ENCODE measurements at places on chromosomes 5 and 9.

GRCh38 chr9:113255438-113255837 lies 19.9 kb downstream of the CDC26 start:
- DNase-seq: no peak

DNA sequence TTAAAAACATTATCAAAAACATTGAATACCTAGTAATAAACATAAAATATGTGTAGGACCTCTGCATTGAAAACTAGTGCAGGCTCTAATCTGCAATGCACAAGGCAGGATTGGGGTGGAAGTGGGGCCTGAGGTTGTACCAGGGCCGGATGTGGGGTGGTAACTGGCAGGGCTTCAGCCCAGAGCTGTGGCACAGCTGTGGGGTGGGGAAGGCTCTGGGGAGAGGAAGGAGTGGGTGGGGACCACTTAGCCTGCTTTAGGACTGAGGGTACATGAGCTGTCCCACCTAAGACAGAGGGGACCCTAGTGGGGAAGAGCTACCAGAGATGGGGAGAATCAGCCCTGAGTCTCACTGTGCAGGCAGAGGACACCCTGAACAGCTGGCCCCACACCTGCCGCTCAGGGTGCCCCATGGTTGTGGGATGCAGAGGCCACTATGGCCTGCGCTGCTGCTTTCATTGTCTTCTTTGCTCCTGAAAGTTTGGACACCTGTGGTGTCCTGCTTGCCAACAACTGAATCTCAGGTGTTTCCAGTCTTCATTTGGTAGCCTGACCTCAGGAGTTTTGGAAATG lies 311.4 kb downstream of the TLE4 start:
- DNase-seq: no peak

- no peak for DNase-seq
Observed at GRCh38 chr9:126877418-126877817, 17.0 kb downstream of the ZBTB34 start.

DNA sequence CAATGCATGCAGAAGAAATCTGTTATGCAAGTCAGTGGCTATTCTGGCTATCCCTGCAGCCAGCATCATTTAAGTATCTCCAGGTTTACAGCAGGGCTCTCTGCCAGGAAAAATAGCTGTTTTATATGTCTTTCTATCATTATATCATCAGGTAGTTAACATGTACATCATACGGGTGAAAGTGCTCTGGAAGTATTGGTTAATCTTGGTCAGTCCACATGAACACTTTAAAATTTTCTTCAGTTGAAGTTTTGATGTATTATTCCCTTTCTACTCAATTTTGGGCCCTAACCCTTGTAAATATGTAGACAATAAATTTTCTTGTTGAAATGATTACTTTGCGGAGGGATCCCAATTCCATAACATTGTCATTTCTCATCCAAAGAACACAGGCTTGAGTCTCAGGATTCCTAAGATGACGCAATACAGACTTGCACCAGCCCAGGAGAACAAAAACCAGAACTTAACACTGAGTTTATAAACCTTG lies 67.5 kb downstream of the SEMA6A start:
- no peak for DNase-seq

GRCh38 chr9:16987026-16987425 lies 116.6 kb upstream of the BNC2 start:
- no peak for DNase-seq

GRCh38 chr5:127077366-127077765 lies 4.1 kb upstream of the C5orf63 start:
- DNase-seq: no peak

- no peak for DNase-seq
Observed at GRCh38 chr5:56595566-56595965, 219.8 kb upstream of the MAP3K1 start.

DNA sequence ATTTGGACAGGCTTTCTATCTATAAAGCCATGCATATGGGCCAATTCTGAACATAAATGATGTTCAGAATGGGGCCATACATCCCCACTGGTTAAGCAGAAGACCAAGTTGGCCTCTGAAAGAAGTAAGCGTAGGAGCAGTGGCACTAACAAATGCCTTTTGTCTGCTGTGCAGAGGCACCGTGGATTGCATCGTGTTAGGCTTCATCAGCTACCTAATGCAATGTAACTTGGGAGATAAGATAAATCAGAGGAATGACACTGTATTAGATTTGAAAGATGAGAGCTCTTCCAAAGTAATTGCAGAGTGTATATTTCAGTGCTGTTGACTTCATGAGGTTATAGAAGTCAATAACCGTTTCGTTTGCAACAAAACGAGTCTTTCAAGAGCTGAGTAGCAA lies 148.1 kb downstream of the PARP8 start:
- no peak for DNase-seq

DNA sequence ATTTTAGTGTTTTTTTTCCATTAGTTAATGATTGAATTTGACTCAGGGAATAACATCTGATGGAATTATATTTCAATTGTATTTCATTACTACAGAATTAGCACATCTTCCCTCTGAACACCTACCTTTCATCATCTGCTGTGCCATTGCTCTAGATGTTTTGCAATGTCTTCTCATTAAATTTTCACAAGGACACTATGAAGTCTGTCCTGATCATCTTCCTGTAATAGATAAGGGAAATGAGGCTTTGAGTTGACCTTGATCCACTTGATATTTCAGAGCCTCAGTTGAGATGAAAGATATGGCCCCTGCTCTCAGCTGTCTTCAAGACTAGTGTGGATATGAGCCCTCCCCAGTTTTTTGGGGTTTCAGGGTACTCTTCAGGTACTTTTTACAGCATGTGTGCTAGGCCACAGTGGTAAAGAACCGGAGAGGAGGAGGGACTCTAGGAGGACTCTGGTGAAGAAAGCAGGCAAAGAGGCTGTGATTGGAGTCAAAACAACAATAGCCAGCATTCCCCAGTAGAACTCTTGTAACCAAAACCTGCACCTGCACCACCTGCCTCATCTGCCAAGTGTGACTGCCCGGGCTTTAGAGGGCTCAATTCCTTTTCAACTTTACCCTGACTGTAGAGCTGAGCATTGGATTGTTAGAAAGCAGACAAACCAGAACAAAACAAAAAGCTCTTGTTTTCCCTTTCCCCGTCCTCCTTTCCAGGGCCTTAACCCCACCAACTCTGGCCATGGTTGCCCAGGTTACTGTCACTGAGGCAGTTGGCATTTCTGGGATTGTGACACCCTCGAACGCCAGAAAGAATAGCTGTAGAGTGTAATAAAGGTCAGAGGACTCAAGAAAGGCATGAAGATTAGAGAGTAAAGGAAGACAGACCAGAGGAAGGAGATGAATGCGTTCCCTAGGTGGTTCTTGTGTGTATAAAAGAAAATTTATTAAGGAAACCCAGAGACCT lies 56.3 kb downstream of the ERAP1 start:
- no peak for DNase-seq

GRCh38 chr5:16673241-16674201 lies 56.7 kb upstream of the RETREG1 start:
- DNase-seq: no peak

DNA sequence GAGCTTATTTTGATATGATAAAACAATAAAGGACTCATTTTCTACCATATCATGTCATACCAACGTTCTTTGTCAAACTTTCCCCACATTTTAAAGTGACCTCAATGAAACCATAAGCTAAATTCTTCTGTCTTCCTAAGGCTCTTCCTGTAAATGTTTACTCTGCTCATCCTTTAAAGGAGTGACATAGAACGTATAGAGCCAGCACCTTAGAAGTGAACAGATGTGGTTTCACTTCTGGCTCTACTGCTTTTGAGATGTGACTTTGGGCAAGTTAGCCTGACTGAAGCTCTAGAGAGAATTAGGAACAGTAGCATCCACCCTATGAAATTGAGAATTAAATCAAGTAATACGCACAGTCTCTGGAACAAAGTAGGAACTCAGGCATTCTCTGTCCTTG lies 24.1 kb downstream of the SAR1B start:
- DNase-seq: no peak

GRCh38 chr5:147751156-147751830 lies 31.2 kb downstream of the JAKMIP2 start:
- no peak for DNase-seq

- DNase-seq: no peak
Observed at GRCh38 chr5:178094345-178094744, 19.0 kb upstream of the N4BP3 start.

- DNase-seq: no peak
Observed at GRCh38 chr9:4559261-4560182, 69.3 kb downstream of the SLC1A1 start.

DNA sequence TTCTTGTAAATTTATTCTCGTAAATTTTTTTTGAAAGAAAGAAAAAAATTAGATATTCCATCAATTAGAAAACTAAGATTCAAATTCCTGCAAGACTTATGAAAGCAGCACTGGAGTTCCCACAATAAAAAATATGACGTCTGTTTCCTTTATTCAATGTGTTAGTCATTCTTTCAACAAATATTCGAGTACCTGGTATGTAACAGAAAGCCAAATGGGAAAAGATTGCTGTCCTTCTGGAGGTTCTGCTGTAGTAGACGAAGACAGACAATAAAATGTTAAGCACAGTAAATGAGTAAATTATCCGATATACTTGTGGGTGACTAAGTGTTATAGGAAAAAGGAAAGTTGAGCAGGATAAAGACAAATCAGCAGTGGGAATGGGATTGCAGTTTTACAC lies 92.2 kb downstream of the ADAMTSL1 start:
- no peak for DNase-seq

GRCh38 chr5:68225911-68226545 lies 10.5 kb downstream of the PIK3R1 start:
- no peak for DNase-seq

DNA sequence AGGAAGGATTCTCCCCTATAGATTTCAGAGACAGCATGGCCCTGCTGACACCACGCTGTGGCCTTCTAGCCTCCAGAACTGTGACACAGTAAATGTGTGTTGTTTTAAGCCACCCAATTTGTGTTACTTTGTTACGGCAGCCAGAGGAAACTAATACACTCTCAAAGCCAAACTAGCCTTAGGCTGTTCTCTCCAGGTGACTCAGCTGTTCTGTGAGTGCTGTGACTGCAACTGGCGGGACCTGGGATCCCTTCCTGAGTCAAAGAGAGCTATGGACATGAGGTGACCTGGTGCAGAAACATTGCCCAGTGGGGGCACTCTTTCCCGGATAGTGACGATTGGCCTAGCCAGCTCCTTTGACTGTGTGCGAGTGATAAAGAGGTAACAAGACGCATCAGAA lies 14.0 kb upstream of the MLANA start:
- no peak for DNase-seq
